Nephron progenitor cell (in vitro differentiated cells): ENCODE measurements at places on chromosomes 1 and 21.

DNA sequence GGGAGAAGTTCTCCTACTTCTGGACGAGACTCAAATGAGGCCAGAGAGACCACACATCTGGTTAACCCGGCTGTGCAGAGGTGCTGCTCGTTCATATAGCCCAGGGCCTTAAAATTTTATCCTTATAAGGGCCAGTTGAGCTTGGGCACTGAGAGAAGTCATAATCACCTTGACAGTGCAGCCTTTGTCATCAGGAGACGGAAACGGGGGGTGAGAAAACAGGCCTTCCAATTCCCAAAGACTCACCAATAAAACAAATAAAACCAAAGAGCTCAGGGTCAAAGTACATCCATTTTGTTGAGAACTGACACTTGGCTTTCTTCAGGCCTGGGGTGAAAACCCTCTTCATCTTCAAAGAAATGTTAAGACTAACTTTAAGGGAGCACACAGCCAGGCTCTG, 167.1 kb downstream of the TGFBR3 start:
- DNase-seq, result no peak

DNA sequence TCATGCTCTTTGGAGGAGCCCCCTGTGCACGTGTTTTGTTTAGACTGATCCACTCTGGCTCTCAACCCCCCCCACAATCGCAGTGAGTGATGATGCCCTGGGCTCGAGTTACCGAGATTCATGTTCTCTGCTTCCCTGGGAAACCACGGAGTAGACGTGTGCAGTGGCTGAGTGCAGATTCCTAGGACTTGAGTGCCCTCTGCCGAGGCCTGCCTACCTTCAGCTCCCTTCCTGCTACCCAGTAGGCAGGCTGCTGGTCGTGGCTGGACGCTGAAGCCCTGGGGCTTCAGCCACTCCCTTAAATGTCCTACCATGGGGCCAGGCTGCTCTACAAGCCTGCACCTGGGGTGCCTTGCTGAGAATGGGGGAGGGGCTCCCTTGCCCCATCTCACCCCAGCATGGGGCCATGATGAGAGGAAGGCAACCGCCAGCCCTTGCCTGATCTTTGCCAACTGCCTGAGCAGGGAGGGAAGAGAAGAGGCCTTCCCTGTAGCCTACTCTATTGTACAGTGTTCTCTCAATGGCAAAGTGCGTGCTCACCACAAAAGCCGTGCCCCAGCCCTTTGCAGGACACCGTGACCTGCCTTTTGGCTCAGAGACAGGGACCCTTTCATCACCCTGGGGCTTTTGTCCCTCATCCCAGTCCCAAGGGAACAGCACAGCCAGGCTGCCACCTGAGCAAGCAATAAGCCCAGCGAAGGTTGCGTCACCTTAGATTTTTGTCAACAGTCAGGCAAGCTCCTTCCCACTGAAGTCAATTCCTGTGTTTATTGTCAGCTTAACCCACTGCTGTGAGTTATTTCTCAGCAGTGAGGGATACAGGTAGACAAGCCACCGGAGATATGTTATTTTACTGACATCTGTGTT, 4.1 kb upstream of the GRIK3 start:
- DNase-seq, result peak; percentile 75

GRCh38 chr1:194227161-194227560, 1040.7 kb upstream of the B3GALT2 start:
- no peak for DNase-seq

DNA sequence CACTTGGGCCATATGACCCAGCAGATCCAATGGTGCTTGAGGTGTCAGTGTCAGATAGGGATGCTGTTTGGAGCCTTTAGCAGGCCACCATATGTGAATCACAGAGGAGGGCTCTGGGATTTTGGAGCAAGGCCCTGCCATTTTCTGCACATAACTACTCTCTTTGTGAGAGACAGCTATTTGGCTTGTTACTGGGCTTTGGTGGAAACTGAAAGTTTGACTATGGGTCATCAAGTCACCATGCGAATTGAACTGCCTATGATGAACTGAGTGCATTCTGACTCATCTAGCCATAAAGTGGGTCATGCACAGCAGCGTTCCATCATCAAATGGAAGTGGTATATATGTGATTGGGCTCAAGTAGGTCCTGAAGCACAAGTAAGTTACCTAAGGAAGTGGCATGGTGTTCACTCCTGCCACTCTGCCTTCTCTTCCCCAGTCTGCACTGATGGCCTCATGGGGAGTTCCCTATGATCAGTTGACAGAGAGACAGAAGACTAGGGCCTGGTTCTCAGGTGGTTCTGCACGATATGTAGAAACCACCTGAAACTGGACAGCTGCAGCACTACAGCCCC, 447.3 kb downstream of the AGBL4 start:
- DNase-seq, result no peak

GRCh38 chr1:229987953-229988352, 79.1 kb upstream of the GALNT2 start:
- no peak for DNase-seq

GRCh38 chr1:110554871-110555801, 36.2 kb upstream of the KCNA10 start:
- peak; percentile 84 for DNase-seq

GRCh38 chr21:45505416-45506021, 36.7 kb downstream of the SLC19A1 start:
- DNase-seq, result no peak

- DNase-seq, result no peak
Measured at GRCh38 chr1:87887100-87887499, 558.4 kb downstream of the LMO4 start.

- no peak for DNase-seq
Measured at GRCh38 chr1:234916840-234917239, 211.8 kb downstream of the TOMM20 start.

DNA sequence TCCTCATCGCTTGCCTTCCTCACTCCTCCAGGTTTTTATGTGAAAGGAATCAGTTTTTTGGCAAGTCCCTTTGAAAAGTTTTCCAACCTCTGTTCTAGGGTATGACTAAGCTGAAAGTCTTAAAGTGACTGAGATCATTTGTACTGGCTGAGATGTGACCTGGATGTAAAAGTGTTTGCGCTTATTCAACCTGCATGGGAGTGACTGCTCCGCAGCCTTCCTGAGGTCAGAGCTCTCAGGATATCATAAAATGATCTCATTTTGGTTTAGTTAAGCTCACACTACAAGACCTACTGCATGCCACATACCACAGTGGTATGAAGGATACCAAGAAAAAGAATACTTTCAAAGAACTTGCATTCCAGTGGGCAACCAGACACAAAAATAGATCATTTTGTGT, 29.8 kb upstream of the TADA1 start:
- no peak for DNase-seq

- no peak for DNase-seq
Measured at GRCh38 chr1:180734366-180734765, 102.5 kb downstream of the XPR1 start.

DNA sequence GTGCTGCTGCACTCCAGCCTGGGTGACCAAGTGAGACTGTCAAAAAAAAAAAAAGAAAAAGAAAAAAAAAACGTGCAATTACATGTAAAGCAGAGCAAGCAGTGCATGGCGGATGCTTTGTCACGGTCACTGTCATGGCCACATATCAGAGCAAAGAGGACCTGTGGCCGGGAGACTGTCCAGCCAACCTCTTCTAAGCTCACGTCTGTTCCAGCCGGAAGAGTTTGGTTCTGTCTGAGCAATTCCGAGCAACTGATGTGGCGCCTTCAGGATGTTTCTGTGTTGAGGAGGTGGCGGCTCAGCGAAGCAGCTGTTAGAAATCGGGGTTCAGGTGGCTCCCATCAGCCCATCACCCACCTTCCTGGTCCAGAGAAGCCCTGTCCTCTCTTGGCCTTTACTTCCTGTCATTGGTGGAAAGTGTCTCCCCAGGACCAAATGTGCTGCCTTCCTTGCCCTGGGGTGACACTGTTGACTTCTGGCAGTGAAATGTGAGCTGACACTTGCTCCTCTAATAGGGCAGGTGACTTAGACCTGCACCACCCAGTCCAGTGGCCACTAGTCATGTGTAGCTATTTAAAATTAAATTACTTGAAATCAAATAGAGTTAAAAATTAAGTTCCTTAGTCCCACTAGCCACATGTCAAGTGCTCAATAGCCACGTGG, 59.9 kb downstream of the ARHGEF10L start:
- DNase-seq, result no peak

DNA sequence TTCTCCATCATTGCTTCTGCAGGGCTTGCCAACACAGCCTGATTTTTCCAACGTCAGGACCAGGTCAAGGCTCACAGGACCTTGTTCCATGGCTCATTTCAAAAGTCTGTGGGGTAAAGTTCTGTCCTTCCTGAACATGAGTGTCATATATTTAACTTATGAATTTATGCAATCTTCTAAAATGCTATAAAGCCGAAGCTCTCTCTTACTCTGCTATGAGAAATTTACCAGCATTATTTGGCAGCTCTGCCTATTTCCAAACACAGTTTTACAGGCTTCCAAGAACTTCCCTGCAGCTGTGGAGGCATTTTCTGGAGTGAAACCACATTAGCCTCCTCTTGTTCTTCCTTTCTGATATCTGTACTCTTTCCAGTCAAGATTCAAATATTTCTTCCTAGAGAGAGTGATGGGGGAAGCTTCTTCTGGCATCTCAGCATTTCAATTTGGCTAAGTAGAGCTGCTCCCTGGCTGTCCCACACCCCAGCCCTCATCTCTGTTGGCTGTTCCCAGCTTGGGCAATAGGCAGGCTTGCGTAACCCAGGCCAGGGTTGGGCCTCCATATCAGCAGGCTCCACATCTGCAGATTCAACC, 15.6 kb upstream of the HMGCS2 start:
- DNase-seq, result no peak

GRCh38 chr1:38221006-38221649, 174.5 kb upstream of the POU3F1 start:
- no peak for DNase-seq

DNA sequence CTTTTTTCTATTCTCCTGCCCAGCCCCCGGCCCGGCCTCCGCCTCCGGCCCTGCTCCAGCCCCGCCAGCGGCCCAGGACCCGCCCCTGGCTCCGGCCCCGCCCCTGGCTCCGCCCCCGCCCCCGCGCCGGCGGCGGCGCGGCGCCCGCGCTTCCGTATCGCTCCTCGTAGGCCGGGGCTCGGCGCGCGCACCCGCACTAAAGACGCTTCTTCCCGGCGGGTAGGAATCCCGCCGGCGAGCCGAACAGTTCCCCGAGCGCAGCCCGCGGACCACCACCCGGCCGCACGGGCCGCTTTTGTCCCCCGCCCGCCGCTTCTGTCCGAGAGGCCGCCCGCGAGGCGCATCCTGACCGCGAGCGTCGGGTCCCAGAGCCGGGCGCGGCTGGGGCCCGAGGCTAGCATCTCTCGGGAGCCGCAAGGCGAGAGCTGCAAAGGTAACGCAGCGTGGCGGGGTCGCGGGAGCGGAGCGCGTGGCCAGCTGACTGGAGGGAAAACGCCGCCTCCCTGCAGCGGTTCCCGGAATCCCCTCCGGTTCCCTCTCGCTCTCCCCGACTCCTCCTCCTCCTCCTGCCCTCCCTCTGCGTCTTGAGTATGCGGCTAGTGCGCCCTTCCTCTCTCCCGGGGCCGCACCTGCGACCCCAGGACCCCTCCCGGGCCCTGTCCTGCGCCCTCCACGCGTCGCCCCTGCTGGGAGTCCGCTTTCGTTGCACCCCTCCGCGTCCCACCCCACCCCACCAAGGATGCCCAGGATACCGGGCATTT, at the start of gene IFNAR2:
TSS of gene IFNAR2 (plus strand) at position 155 of the 761 bp plus-strand sequence. CDS start 11,985 bp downstream, outside the sequence.
- peak; percentile 88 for DNase-seq

GRCh38 chr1:224067621-224068457, 46.1 kb upstream of the FBXO28 start:
- no peak for DNase-seq

- DNase-seq, result no peak
Measured at GRCh38 chr1:21657456-21658190, 11.5 kb downstream of the RAP1GAP start.

GRCh38 chr1:9455487-9456234, 83.6 kb upstream of the SLC25A33 start:
- DNase-seq, result peak; percentile 86

- no peak for DNase-seq
Measured at GRCh38 chr1:36223381-36223995, 755 bp upstream of the THRAP3 start.

GRCh38 chr1:35269201-35269988, 886 bp downstream of the ZMYM4 start:
- no peak for DNase-seq

DNA sequence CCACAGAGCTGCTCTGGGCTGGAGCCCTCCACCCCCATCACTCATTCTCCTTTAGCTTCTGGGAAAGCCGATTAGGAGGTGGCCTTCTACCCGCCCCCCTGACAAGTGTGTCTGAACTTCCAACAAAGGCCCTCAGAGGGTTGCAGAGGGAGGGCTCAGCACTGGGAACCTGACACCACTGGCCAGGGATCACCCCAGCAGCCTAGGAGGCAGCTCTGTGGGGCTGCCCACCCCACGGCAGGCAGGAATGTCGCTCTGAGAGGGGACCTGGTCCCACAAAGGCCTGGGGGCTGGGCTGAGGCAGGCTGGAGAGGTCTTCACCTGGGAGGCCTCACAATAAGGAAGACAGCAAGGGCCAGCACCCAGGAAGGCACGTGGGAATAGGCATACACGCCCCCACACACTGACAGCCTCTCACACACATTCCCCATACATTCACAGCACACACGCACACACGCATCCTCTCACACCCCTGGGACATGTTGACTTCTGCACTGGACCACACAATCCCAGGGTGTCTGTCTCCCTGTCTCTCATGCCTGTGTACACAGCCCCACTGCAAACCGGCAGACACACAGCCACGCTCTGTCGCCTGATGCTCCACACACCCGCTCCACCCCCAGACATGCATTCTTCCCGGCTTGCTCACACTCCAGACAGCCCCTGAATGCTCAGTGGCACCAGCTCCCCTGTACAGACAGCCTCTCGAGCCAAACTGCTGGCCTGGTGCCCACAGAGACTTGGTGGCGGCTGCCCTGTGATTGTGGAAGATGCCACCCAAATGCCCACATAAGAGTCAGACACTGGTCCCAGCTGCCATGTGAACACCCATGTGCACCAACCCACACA, 30.7 kb downstream of the DMBX1 start:
- DNase-seq, result peak; percentile 66

DNA sequence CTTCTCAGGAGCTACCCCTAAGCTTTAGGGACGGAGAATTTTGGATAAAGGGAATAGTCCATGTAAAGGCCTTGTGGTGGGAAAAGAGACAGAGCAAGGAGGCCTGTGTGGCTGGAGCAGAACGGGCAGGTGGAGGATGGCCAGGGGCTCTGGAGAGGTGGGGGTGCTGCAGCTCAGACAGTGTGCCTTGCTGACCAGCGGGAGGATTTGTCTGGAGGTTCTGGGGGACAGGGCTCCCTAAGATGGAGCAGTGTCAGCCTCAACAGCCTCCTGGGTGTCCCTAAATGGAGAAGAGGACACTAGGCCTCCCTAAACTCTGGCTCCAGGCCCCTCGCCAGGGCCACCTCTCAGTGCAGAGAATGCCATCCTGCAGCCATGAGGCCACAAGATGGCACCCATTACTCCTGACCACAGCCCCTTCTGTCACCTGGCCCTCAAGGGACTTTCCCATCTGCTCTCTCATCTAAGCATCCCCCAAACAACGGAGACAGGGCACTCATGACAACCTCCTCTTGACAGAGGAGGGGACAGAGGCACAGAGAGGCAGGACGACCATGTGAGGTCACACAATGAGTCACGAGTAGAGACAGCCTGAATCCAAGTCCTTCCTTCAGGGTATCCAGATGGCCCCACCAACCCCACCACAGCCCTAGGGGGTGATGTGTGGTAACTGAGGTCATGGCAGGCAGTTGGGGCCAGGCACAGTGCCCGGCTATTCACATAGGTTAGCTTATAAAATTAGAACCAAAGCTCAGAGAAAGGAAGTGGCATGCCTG, 94.7 kb downstream of the DMRTB1 start:
- peak; percentile 0 for DNase-seq
